ENCODE measurements at places on chromosomes 2 and 18. TPM values are rescaled to one million over a fixed set of nuclear protein-coding genes. Genes with fewer than 3 reads are reported as not detected.
A peak's percentile ranks its signal among the peaks of the same experiment; 100 is the strongest.

Gene KIF3C
- 0.47 TPM for polyA plus RNA-seq

Gene FHOD3
- polyA plus RNA-seq: not detected

Gene KATNAL2
- polyA plus RNA-seq: 0.36 TPM

Gene TCF23
- polyA plus RNA-seq: not detected

Gene SCN7A
- not detected for polyA plus RNA-seq

GRCh38 chr2:133842446-133842845 is 274.2 kb upstream of the NCKAP5 start:
- no peak for DNase-seq

DNA sequence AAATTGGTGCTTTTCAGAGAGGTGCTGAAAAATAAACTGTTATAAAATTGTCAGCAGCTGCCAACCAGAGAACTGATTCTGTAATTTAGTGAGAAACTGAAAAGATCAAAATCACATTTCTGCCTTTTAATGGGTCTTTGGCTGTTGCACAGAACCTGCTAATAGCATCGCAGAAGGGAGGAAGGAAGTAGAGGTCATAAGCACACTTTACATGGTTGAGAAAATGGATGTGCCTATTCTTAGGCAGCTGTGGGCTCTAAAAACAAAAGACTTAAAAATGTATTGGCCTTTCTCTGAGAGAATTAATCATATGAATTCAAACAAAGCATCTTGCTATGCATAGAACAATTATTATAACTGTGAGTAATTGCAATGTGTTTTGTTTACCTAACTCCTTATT is 1186.9 kb downstream of the DSC3 start:
- DNase-seq: no peak

DNA sequence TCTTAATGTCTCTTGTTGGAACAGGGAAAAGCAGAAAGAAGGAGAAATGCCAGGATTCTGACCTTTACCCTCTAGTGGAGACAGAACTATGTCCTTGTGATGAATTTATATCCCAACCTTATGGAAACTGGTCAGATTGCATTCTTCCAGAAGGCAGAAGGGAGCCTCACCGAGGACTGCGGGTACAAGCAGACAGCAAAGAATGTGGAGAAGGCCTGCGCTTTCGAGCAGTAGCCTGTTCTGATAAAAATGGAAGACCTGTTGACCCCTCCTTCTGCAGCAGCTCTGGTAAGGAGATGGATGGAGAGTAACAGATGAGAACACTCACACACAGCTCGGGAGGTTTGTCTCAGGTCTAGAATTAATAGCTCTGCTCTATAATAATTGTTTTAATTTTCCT is 552.7 kb upstream of the HNMT start:
- no peak for DNase-seq

GRCh38 chr18:44680273-44681075 is at the start of gene SETBP1:
TSS of gene SETBP1 (plus strand) at chr18:44680888. CDS start at chr18:44701347, 20,459 bp downstream.
- DNase-seq: no peak

DNA sequence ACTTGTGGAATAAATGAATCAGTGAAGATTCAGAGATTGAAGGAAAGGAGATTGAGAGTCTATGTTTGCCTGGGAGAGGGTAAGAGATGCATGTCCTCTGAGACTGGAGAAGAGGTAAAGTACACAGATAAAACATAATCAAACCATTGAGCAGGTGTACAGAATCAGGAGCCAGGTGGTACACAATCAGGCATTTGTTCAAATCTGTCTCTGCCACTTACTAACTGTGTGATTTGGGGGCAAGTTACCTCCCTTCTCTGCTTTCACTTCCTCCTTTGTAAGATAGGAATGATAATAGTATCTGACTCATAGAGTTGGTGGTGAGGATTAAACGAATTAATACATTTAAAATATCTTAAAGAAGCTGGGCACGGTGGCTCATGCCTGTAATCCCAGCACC is 94.0 kb downstream of the CDK15 start:
- no peak for DNase-seq

GRCh38 chr18:35041815-35042387 is 688 bp downstream of the MAPRE2 start:
- no peak for DNase-seq

GRCh38 chr2:238987352-238987981 is 139.6 kb downstream of the TWIST2 start:
- no peak for DNase-seq

- no peak for DNase-seq
Observed at GRCh38 chr2:99275882-99276281, 20.4 kb upstream of the LYG2 start.

- DNase-seq: no peak
Observed at GRCh38 chr18:54888933-54889332, 60.7 kb downstream of the RAB27B start.

DNA sequence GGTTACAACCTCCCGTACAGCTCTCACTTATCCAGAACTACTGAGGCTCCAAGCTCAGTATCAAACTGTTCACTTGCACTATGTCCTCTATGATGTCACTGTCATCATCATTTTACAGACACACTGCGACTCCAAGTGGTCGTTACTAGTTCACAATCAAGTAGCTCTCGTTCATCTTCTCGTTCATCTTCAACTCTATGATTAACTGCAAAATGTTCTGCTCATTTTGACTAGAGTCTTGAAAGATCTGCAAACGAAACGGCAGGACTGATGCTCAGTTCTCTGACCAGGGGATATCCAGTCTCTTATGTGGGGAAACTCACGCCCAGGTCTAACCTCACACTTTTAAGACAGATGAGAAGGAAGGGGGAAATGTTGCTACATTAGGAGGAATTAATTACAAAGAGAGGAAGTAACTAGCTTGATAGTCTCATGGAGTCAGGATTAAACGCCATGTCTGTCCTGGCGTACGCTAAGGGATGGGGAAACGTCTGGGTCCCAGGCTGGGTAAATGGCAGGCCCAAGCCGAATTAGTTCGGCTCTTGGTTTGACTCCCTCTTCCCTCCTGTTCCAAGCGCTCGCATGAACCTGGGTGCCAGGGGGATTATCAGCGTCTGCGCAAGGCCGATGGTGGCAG is 794 bp upstream of the CHCHD5 start:
- no peak for DNase-seq

- no peak for DNase-seq
Observed at GRCh38 chr2:108940156-108940555, 48.9 kb downstream of the EDAR start.

DNA sequence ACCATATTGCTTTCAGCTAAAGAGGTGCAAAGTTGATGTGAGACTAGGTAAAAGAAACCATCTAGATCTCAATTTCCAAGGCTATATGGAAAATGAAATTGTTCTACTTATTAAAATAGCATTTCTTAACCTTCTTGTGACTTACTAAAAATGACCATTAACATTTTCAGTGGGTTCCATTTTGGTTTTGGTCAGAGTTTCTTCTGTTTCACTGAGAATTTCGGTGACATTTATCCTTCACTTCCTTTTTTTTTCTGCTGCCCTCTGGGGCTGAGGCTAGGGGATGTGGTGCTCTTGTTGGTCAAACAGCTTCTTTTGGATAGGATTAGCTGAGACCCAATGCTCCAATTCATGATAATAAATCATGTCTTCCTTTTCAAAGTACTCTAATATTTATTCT is 44.3 kb upstream of the REL start:
- DNase-seq: no peak

DNA sequence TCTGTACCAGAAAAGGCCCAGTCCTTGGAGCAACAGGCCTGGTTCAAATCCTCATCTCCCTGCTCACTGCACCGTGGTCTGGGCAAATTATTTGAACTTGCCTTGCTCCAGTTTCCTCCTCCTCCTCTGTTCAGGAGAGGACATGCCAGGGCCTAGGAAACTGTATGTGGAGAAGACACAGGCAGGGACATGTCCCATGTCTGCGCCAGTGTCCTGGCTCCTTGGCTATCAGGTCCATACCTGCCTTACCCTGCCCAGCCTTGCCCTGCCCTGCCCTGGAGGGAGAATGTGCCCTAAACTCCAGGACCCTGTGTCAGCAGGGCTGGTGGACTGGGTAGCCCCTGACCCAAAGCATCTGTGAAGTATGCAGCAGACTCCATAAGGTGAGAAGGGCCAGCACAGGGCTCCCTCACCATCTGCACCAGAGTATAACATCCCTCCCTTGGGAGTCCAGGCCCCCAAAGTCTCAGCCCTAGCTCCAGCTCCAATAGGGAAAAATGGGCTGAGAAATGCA is 165.3 kb downstream of the GALNT1 start:
- DNase-seq: no peak

DNA sequence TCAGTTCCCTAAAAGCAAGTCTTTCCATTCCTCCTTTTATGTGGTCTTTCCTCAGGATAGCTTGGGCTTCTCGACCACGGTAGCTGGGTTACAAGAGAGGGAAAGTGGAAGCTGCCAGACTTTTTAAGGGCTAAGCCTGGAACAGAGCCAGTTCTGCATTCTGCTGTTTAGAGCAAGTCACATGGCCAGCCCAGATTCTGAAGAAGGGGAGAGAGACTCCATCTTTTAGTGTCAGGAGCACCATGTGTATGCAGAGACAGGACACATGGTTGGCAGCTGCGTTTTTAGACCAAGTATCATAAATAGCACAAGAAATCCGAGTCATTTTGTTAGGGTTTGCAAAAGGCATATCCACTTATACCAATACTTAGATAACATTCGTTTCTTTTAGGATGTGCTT is 4.7 kb downstream of the HMSD start:
- DNase-seq: no peak

- peak; percentile 93 for DNase-seq
Observed at GRCh38 chr18:9101730-9102507, 580 bp upstream of the NDUFV2 start.
